ENCODE measurements at places on chromosomes 1 and 21. TPM values are rescaled to one million over a fixed set of nuclear protein-coding genes. Genes with fewer than 3 reads are reported as not detected.

GRCh38 chr1:215416497-215416896 lies 150.6 kb upstream of the KCTD3 start:
- DNase-seq, result no peak

GNAI3 gene
- 7.9 TPM for polyA plus RNA-seq

DNA sequence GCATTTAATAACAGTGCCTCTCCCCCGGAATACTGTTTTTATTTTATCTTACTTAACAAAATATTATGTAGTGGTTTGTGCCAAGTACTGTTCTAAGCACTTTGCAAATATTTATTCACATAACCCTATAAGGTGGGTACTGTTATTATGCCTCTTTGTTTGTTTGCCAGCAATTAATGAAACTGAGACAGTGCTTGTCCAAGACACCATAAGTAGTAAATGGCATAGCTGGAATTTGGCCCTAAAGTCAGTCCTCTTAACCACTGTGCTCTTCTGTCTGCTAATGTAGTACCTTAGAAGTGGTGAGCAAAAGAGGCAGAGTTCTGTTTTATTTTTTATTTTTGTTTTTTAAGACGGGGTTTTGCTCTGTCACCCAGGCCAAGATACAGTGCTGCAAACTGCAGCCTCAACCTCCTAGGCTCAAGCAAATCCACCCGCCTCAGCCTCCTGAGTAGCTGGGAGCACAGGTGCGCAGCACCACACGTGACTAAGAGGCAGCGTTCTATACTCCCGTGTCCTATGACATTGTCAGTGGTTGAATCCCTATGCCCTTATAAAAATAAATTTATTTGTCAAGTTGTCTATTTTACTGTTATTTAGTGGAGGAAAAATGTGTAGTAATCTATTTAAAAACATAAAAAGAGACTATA lies 165.8 kb downstream of the CLEC20A start:
- no peak for DNase-seq

DNA sequence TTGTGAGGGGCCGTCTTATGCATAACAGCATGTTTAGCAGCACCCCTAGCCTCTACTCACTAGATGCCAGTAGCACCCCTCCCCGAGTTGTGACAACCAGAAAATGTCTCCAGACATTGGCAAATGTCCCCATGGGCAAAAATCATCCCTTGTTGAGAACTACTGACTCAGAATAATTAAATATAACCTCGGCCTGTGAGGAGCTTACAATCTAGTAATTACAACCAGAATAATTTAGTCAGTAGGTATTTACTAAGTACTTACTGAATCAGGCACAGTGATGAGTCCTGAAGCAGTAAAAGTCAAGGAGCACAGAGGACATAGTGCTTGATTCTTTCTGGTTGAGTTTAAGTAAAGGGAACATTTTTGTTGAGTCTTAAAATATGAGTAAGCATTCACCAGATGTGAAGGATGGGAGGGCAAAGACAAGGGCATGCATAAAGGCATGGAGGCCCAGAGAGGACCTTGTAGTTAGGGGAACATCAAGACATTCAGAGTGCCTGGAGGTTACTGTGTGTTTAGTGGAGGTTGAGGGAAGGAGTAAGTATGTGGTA lies 44.1 kb upstream of the KCNQ4 start:
- DNase-seq, result no peak

HCN3 gene
- 12.9 TPM for polyA plus RNA-seq

DNA sequence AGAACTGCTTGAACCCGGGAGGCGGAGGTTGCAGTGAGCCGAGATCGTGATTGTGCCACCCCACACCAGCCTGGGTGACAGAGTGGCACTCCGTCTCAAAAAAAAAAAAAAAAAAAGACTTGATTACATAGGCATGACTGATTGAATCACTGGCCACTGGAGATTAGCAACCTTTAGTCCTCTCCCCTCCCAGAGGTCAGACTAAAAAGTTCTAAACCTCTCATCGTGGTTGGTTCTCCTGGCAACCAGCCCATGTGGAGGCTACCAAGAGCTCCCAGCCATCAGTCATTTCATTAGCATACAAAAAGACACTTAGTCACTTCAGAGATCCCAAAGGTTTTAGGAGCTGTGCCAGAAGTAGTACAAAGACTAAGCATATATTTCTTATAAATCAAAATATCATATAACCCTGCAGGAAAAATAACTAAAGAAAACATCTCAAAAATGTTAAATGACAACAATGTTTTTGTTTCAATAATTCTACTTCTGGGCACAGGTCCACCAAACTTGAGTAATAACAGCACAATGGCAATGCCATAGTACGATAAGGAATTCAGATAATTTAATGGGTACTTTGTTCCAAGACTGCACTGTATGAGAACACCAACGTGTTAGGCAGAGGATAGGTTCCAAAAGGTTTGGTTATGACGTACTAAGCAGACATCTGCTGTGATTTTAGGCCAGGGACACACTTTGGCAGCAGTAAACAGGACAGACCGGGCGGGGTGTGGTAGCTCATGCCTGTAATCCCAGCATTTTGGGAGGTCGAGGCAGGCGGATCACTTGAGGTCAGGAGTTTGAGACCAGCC lies 18.1 kb downstream of the USP48 start:
- DNase-seq, result no peak

All from cardiac muscle cell (in vitro differentiated cells and primary cell).